CD4-positive, alpha-beta memory T cell (primary cell): ENCODE measurements at places on chromosomes 12 and 14.
A peak's percentile ranks its signal among the peaks of the same experiment; 100 is the strongest.

DNA sequence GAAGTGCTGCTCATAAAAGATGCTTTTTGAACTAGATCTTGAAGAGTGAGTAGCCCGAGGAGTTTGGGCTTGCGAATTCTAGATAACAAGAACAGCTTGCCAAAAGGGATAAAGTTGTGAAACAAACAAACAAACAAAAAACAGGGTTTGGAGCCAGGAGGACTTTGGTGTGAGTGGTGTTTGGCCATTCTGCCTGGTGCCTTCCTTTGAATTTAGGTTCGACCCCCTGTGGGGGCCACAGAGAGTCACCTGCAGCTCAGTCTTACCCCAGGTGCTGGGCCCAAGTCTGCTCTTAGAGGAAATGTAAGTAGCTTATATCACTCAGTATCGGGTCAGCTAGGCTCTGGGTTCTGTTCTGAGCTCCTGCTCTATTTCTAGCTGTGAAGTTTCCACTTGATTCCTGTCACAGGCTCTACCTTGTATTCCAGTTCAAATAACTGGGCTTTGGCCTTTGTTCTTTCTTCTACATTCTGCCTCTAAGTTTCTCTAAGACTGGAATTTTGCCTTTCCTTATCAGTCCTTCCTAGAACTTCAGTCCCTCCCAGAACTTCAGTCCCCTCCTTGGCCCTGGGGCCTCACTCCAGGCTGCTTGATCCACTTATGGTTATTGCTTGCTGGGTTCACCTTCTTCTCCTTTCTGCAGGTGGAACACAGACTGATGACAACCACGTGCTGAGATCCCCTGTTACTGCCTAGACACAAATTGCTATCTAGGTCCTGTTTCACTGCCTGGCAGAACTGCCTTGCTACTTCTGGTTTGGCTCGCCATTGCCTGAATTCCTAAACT lies 20.5 kb upstream of the DUSP6 start:
- no peak for DNase-seq

- no peak for DNase-seq
These were observed 49.0 kb downstream of the HELB start for GRCh38 chr12:66351301-66351700.

- peak; percentile 83 for DNase-seq
These were observed 679 bp downstream of the ARF6 start for GRCh38 chr14:49893309-49894213.

GRCh38 chr14:103315941-103316340 lies 18.1 kb upstream of the EIF5 start:
- no peak for DNase-seq

GRCh38 chr12:63996556-63996955 lies 152.1 kb downstream of the SRGAP1 start:
- no peak for DNase-seq

GRCh38 chr14:73842201-73842600 lies 9.4 kb upstream of the PTGR2 start:
- no peak for DNase-seq

- no peak for DNase-seq
These were observed 3.1 kb upstream of the HPD start for GRCh38 chr12:121861636-121862254.

- no peak for DNase-seq
These were observed 211.9 kb upstream of the ARHGAP5 start for GRCh38 chr14:31864937-31865855.

- DNase-seq = no peak
These were observed 76.5 kb downstream of the FBXL14 start for GRCh38 chr12:1517734-1518525.

GRCh38 chr12:14505626-14506596 lies 61.8 kb downstream of the PLBD1 start:
- DNase-seq = no peak

- no peak for DNase-seq
These were observed 421 bp upstream of the RBMS2 start for GRCh38 chr12:56521209-56521589.

GRCh38 chr12:70812136-70812535 lies 108.4 kb downstream of the PTPRR start:
- DNase-seq = no peak

- DNase-seq = peak; percentile 64
These were observed 42.5 kb downstream of the CCDC88C start for GRCh38 chr14:91374879-91375702.

DNA sequence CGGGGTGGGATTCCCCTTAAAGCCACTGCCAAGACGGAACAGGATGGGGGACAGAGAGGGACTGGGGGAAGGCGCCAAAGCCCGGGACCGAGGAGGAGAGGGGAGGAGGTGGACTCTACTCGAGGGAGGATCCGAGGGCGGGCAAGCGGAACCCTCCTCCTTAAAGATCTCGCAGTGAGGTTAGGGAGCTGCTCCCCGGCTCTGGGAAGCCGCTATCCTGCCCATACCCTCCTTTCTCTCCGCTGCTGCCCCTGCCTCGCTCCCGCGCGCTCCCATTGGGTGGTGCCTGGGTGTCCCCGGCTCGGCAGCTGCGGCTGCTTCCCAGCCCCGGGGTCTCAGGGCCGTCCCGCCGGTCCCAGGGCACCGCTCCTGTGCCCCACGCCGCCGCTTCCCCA lies 16.4 kb downstream of the KRT18 start:
- no peak for DNase-seq

- DNase-seq = no peak
These were observed 9.0 kb downstream of the RPS6KL1 start for GRCh38 chr14:74913986-74914573.

DNA sequence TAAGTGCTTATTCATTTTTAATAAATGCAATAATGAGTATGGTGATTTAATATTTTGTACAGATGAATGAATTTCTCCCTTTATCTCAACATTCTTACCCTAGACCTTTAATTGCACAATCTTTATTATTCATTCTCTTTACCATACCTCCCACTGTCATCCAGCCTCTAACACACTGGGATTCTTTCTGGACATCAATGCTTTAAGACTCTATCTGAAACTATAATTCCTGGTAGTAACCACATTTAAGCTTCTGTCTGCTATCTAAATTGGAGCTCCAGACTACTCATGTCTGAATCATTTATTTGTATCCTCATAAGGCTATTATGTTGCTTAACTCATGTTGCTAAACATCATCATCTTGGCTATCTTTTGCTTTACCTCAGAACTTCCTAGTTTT lies 270.2 kb downstream of the ALG10B start:
- DNase-seq = no peak

DNA sequence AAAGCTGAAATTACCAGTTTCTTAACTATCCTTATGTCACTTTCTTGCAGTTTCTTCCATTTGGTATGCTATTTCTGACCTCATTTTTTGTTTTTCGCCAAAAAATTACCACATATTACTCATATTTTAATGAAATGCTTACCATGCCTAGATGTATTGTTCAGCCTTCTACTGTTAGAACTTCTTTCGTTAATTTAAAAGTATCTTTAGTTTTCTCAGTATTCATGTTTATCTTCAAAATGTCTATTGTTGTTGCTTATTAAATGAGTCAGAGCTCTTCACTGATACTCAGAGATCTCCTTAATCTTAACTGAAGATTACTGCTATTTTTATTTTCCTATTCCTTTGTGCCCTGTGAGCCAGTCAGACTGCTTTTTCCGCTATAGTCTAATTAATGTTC lies 20.5 kb downstream of the RAP1B start:
- no peak for DNase-seq

DNA sequence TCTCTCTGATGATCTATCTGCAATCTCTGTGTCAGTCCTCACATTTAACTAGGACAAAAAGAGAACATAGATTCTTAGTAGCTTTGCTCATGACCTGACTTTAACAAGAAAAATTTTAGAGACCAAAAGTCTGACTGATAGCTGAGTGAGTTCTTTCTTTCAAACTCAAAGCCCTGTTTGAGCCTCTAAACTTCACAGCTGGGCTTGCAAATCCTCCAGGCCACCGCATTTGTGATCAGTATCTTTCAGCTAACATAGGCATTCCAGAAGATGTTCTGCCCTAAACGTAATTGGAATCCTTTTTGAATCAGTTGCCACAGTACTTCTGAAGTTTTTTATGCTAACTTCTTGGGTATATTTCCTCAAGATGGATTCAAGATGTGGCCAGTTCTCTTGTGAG lies 459.0 kb downstream of the DPF3 start:
- DNase-seq = no peak

- DNase-seq = no peak
These were observed 90.4 kb downstream of the CRACR2A start for GRCh38 chr12:3662521-3662921.

GRCh38 chr12:118790578-118790977 lies 190.8 kb upstream of the SRRM4 start:
- no peak for DNase-seq

DNA sequence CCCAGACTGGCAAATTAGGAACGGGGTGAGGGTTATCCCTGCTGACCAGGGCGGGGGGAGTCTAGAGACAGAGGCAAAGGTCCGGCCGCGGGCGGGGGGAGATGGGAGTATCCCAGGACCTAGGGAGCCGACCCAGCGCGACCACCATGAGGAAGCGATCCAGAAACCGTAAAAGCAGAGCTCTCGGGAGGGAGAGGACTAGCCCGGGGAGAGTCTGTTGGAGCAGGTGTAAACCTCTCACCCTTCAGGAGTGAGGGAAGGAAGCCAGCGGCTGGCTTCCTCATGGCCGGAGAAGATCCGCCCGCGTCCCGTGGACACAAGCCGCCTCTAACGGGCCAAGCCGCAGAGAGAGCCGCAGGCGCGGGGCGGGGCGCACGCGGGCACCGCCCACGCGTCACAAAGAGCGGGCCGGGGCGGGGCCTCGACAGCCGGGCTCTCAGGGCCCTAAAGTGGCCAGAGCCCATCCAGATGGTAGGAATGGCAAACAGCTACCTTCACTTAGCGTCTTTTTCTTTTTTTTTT lies at the start of gene ACRBP:
TSS of gene ACRBP (minus strand) at position 350 of the 522 bp plus-strand sequence. CDS start at position 284, 66 bp downstream.
- no peak for DNase-seq

DNA sequence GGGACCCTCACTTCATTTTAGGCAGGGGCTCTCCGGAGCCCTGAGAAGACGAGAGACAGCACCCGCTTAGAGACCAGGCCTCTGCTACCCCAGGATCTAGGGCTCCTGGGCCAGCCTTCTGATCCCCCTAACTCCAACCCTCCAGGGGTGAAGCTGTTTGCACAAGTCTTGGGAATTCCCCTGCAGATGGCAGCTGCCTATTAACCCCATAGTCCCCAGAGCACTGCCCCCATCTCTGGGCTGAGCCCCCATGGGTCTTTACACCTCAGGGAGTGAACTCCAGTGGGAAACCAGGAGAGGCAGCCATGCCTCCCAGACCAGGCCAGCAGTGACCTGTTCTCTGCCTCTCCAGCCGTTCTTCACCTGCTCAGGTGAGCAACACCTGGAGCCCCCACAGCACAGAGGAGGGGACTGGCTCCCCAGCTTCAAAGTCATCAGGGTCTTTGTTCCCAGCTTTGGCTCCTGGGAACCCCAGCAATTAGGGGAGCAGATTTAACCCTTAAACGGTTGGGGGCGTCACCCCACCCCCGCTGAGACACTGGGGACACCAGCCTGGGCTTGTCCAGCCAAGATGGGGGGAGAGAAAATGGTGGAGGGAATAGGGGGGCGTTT lies 2.3 kb downstream of the WNT10B start:
- no peak for DNase-seq

DNA sequence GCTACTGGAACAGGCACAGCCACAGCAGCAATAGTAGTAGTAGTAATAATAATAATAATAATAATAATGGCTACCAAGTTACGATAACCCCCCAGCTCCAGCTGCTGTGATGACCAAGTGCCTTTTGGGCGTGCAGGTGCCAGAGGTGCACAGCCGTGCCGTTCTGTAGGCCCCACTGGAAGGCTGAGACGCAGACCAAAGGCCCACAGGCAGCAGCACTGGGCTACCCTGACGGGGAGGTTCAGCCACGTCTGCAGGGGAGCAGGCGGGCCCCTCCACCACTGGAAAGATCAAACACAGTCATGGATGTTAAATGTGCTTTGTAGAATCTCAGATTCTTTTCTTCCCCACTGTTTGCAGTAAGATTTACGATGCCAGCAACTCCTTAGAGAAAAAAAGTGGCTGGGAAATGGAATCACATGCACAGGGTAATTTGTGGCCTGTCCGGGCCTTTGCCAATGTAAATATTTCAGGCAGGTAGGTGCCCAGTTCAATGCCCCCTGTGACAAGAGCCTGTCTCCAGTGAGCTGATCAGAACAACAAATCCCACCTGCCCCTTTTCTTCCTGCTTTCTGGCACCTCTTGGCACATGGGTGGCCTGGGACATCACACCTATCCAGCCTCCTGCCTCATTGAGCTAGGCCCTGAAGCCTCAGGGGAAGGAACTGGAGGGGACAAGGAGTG lies 32.6 kb downstream of the CCDC85C start:
- no peak for DNase-seq

DNA sequence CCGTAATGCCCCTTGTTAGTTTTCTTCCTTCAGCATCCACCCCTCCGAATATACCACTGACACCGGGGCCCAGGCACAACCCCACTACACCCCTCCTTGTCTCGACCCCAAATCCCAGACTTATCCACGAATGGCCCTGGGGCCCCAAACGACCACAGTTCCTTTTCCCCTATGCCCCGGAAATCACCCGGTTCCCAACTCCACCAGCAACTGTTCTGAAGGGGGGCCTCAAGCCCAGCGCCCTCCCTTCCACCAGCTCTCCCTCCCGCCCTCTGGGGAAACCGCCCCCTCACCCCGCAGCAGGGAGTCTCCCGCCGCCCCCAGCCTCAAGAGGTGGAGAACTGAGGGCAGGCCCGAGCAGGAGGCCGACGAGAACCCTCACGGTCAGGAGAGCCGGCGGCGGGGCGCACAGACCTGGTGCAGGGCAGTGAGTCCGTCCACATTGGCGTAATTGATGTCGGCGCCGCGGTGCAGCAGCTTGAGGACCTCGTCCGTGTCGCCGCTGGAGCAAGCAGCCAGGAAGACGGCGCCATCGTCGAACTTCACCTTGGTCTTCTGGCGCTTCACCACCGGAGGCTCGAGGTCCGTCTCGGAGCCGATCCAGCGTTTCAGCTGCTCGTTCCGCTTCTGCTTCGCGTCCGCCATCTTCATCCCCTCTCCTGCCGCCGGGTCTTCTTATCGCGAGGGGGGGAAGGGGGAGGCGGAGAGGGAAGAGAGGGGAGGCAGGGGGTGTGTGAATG lies 446 bp downstream of the PPP1R12A start:
- peak; percentile 55 for DNase-seq

GRCh38 chr14:32567543-32568384 lies 238.7 kb downstream of the AKAP6 start:
- DNase-seq = no peak

- no peak for DNase-seq
These were observed 38.4 kb downstream of the BICD1 start for GRCh38 chr12:32145096-32145495.

- no peak for DNase-seq
These were observed 320.7 kb downstream of the SOX5 start for GRCh38 chr12:23628806-23629205.

- DNase-seq = no peak
These were observed 65.2 kb downstream of the ADGRD1 start for GRCh38 chr12:131018808-131019397.

GRCh38 chr14:66330916-66331315 lies 155.3 kb upstream of the CCDC196 start:
- no peak for DNase-seq

- DNase-seq = no peak
These were observed 38.4 kb upstream of the TMEM132C start for GRCh38 chr12:128228581-128228980.

- DNase-seq = no peak
These were observed 5.3 kb downstream of the BHLHE41 start for GRCh38 chr12:26119391-26119989.

- DNase-seq = no peak
These were observed 157.0 kb upstream of the LMNTD1 start for GRCh38 chr12:25710128-25710527.

GRCh38 chr14:25406818-25407217 lies 356.9 kb upstream of the STXBP6 start:
- no peak for DNase-seq
